ENCODE measurements at places on chromosomes 11 and 22.
A peak's percentile ranks its signal among the peaks of the same experiment; 100 is the strongest.

GRCh38 chr11:9606809-9607510 lies 33.5 kb downstream of the WEE1 start:
- no peak for DNase-seq

DNA sequence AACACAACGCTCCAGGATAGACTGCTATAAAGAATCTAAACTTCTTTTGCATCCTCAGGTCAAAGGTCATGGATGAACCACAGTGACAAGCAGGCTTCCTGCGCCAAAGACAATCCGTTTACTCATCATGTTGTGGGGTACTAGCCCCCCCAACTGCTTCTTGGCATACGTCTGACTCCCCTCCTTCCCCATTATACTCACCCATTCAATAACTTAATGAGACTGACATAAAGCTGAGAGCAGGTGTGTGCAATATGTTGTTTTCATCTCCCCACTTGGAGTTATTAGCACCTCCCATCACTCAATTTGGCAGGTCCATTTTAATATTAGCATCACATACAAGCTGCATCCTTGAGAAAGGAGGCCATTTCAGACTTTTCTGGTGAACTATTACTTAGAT lies 157.1 kb downstream of the CADM1 start:
- DNase-seq = no peak

DNA sequence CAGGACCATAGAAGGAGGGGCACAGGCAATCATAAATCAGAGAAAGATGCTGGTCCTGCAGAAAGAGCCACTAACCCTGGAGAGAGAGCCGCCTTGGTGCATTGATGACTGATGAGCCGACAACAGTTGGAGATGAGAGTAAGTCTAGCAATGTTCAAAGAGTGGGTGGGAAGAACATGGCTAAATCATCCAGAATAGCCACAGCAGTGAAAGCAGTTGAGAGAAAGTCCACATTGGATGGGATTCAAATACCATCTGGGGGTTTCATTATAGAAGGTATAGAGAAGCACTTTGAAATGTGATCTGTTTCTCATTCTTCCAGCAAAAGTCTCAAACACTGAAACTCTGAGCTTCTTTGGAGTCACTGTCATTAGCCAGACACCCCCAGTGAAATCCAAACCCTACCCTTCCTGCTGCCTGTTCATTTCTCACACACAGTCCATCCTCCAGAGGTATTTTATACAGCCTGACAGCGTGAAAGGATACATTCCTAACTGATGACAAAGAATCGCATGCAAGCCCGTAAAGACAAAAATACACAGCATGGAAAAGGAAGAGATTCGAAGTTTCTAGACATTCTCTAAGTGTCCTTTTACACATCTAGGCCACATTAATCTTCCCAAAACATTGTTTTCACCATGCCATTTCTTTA lies 303.1 kb upstream of the MPPED2 start:
- no peak for DNase-seq

DNA sequence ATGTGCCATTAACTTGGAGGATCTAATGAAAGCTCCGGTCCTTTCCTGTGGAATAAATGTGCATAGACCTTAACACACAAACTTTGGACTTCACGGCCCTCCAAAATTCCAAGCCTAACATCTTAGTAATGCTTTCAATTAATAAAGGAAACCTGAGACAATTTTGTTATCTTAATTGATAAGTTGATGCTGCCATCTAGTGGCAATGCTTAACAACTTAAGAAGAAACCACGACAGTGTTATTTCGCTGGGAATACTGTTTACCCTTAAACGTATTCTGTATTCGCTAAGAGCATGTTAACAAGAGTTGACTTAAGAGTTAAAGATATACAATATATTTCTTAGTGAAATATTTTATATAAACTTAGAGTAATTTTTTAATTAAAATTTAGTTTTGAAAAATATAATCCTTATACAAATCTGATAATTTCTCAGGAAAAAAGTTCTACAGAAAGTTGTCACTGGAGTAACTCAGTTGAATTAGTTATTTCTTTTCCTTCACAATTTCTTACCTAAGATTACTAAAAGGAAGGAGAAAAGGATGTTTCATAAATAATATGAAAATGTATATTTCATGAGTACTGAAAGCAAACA lies 35.0 kb upstream of the OR9G4 start:
- DNase-seq = peak; percentile 69
